ENCODE measurements at places on chromosomes 1 and 21.

DNA sequence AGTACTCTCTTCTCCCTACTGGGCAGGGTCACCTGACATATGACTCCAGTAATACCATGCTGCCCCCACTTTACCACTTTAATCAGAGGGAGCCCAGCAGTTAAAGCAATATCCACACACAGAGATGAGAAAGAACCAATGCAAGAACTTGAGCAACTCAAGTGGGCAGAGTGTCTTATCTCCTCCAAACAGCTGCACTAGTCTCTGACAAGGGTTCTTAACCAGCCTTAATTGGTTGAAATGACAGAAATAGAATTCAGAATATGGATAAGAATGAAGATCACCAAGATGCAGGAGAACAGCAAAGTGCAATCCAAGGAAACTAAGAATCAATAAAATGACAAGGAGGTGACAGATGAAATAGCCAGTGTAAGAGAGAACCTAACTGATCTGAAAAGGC lies 91.0 kb downstream of the KCNT2 start:
- DNase-seq = no peak

- DNase-seq = no peak
Measured at GRCh38 chr1:154191990-154192461, at the start of gene TPM3. Gene TPM3, minus strand, starts transcription at chr1:154192100. Its CDS starts 82 bp downstream, at chr1:154192018.

DNA sequence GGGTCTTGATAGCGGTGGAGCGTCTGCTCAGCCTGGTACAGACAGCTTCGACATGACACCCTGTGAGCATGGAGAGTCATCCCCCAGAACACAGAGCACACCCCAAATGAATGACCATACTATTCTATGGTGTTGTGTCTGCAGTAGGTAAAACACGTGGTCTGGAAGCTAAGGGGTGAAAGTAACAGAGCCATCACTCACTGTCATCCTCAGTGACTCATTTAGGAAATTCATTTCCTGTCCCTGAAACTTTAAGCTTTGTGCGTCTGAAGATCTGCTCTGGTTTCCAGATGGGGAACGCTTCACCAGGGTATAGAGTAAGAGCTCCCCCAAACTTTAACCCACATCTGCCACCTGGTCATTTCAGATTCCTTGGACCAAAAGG lies 94.8 kb upstream of the DISP3 start:
- DNase-seq = no peak

DNA sequence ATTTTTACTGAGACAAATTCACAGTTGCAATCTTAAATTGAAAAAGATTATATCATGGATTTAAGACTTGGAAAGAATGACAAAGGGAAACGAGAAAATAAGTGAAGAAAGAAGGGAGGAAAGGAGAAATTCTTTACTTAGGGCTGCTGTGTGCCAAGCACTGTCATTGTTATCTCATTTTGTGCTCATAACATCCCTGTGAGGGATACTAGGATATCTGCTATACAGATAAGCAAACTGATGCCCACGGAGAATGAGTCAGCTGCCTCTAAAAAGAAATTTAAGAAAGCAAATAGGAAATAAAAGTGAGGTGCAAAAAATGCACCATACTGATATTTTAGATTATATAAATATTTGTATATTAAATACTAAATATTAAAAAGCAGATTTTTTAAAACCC lies 183.6 kb upstream of the NR5A2 start:
- no peak for DNase-seq

- DNase-seq = no peak
Measured at GRCh38 chr1:63325279-63325985, 3.1 kb downstream of the FOXD3 start.

DNA sequence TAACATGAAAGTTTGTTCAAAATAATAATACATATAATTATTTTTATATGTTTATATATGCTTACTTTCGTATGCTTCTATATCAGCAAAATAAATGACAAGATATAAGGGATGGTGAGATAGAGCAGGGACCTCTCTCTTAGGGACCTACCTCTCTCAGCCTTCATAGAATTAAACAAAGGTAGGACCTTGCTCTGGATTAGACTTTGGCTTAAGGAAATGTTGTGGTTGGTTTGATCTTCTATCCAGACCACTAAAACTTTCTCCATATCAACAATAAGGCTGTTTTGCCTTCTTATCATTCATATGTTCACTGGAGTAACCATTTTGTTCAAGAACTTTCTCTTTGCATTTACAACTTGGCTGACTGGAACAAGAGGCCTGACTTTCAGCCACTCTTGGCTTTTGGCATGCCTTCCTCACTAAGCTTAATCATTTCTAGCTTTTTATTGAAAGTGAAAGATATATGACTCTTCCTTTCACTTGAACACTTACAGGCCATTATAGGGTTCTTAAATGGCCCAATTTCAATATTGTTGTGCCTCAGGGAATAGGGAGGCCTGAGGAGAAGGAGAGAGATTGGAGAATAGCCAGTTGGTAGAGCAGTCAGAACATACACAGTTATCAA lies 14.4 kb downstream of the FRRS1 start:
- no peak for DNase-seq

- DNase-seq = no peak
Measured at GRCh38 chr1:235579891-235580290, 69.7 kb downstream of the GNG4 start.

DNA sequence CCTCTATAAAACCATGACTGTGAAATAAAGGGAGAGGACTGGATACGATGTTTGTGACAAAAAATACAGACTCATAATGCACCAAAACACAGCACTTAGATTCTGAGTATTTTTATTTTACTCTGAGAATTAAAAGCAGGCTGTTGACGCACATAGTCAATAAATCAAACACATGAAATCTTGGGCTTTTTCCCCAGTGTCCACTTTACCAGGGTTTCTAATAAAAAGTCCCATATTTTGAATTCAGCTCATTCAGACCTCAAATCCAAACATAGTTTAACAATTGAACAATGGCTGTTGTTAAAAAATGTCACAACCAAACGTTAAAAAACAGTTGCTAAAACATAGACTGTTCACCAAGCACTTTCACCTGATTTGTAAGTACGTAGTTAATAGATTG lies 553.4 kb downstream of the LTN1 start:
- no peak for DNase-seq

DNA sequence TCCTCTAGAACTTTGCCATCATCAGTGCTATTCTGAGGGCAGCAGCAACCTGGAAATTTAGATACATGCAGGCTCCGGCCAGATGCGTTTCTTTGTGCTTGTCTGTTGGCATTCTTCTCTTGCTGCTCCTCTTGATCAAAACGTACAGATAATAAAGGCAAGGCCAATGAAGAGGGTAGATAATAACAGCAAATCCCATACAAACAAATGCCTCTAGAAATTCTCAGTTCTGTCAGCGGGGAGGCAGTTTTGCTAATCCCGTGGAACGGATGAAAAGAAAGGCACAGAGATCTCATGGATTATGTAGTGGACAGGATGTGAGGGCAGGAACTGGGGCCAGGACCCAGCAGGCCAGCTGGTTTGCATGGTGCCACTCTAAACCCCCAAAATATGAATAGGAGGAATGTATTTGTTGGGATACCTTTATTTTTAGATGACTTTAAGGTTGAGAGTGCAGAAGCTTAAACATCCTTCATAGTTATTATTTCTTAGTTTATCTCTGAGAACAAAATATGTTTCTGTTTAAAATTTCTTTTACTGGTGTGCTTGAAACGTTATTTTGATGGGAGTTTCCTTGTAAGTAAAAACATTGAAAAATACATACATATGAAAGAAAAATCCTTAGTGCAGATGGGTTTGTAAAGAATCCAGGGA lies 1.5 kb downstream of the ITSN1 start:
- DNase-seq = no peak

DNA sequence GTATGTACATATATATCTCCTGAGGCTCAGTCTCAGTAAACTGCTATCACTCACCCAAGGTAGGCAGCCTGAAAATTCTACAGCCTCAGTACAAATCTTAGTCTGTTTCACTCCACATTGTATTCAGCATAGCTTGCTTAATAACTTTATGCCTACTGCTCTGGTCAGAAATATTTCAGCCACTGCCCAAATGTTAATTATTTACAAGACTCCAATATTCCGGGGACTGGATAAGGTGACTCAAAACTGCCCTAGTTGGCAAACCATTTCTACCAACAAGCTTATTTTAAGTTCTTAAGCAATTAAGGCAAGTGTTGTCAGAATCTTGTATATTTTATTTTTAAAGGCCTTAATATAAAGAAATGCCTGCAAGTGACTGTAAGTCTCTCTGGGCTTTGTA lies 114.8 kb downstream of the LRRIQ3 start:
- no peak for DNase-seq

DNA sequence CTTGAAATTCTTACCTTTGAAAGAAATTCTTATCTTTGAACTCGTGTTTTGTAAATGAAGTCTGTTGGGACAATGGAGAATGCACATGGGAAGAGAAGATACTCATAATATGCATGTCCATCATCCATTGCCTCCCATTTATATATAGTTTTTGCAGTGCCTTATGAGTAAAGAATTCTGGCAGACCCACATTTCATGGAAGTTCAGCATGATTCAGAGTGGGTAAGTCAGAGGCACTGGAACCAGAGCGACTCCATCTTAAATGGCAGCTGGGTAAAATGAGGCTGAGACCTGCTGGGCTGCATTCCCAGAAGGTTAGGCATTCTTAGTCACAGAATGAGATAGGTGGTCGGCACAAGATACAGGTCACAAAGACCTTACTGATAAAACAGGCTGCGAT lies 13.8 kb downstream of the LAX1 start:
- no peak for DNase-seq

- no peak for DNase-seq
Measured at GRCh38 chr1:61215676-61216289, 133.4 kb downstream of the NFIA start.

DNA sequence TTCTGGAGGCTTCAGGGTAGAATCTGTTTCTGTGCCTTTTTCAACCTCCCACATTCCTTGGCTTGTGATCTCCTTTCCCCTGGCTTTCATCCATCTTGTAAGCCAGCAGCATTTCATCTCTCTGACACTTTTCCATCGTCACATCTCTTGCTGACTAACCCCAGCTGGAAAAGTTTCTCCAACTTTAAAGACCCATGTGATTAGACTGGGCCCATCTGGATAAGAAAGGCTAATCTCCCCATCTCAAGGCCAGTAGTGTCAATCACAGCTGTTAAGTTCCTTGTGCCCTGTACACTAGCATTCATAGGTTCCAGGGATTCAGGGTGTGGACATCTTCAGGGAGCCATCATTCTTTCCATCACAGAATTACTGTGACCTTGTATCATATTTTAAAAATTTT lies 452.1 kb downstream of the TTLL7 start:
- no peak for DNase-seq

- no peak for DNase-seq
Measured at GRCh38 chr1:227170361-227171166, 147.7 kb downstream of the CDC42BPA start.

DNA sequence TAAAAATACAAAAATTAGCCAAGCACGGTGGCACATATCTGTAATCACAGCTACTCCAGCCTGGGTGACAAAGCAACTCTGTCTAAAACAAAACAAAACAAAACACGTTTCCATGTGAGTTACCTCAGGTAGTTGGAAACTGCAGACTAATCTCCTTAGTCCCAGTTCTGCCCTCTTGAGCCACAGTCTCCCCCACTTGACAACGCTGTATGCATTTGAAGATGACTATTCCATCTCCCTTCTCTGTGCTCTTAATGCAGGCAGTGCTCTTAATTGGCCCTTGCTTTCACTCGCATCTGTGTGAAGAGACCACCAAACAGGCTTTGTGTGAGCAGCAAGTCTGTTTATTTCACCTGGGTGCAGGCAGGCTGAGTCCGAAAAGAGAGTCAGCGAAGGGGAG lies 19.6 kb upstream of the DHCR24 start:
- no peak for DNase-seq

DNA sequence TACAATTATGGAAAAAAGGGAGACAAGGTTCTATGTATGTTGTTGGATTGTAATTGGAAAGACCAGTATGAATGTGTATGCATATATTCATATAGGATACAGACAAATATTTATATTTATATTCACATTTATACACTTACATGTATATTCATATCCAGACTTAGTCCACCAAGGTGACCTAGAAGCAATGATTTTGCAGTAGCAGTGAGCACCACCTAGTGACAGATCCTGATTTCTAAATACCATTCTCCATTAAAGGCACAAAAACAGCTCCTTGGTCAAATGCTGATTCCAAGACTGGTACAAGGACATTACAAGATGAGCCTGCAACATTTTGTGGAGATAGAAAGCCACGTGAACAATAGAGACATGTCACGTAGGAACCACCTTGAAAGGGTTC lies 153.4 kb downstream of the SDCCAG8 start:
- peak; percentile 34 for DNase-seq

- no peak for DNase-seq
Measured at GRCh38 chr21:31753949-31754707, 22.2 kb upstream of the SCAF4 start.

GRCh38 chr1:55703726-55704363 lies 488.7 kb upstream of the USP24 start:
- DNase-seq = no peak

DNA sequence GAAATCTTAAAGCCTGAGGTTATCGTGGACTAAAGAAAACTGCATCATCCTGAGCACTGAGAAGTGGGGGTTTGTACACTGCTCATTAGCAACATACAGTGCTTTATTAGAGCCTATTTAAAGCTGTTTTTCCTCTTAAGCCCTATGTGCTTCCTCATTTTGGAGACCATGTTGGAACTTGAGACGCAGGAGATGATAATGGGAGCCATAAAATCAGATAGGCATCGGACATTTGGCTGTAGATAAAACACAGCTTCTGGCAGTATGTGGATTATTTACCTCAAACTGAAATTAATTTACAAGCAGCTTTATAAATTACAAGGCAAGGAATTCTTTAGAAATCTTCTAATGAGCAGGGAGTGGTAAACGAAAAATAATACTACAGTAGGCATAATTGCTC lies 147.7 kb upstream of the IVNS1ABP start:
- no peak for DNase-seq

GRCh38 chr1:31401241-31401640 lies 11.8 kb upstream of the SERINC2 start:
- DNase-seq = no peak

- DNase-seq = peak; percentile 93
Measured at GRCh38 chr1:161159087-161159912, at the start of gene USP21. Gene USP21, plus strand, starts transcription at chr1:161159500. Its CDS starts 1,141 bp downstream, at chr1:161160641.

GRCh38 chr1:31703431-31704270 lies at the start of gene COL16A1:
Gene COL16A1, minus strand, starts transcription at chr1:31704017. Its CDS starts 1,824 bp downstream, at chr1:31702193.
- DNase-seq = no peak

DNA sequence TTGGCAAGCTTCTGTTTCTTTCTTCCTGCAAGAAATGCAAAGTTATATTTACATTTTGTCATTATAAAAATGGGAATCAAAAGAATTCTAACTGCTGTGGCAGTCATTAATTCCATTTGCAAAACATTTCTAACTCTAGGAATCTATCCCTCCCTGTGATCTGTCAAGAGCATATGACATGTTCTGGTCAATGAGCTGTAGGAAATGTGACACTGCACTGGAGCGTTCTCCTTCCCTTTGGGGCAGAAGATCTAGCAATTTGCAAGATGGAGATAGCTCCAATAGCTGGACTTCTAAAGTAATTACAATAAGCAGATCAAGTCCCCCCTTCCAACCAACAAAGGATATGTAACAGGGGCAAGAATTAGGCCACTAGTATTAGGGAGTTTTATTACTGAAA lies 6.3 kb downstream of the TOMM20 start:
- DNase-seq = no peak
